ENCODE measurements at places on chromosomes 6 and 20.

DNA sequence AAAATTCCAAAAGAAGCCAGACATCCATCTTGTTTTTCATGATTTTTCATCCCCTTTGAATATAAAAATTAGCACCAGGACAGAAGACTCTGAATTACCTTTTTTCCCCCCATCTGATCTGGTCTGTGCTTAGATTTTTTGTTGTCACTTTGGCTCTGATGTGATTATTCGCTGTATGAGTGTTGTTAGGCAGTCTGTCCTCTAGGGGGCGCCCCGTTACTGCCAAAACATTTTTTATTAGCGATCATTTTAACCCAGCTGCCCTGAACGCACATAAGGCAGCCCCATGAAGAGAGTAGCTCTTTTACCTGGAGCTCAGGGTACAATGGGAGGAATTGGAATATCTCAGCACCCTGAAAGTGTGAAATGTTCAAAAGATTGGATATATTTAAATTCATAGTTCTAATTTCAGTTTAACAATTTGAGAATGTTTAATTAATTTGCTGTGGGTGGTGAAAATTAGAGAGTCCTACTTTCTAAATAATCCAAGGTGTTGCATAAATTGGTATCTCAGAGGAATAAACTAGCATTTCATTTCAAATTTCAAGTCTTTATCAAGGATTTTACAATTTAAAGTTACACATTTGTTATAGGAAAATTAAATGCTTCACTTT lies 60.8 kb downstream of the PRPH2 start:
- peak; percentile 46 for DNase-seq

- DNase-seq, result no peak
Measured at GRCh38 chr20:56630086-56630493, 984 bp downstream of the TFAP2C start.

DNA sequence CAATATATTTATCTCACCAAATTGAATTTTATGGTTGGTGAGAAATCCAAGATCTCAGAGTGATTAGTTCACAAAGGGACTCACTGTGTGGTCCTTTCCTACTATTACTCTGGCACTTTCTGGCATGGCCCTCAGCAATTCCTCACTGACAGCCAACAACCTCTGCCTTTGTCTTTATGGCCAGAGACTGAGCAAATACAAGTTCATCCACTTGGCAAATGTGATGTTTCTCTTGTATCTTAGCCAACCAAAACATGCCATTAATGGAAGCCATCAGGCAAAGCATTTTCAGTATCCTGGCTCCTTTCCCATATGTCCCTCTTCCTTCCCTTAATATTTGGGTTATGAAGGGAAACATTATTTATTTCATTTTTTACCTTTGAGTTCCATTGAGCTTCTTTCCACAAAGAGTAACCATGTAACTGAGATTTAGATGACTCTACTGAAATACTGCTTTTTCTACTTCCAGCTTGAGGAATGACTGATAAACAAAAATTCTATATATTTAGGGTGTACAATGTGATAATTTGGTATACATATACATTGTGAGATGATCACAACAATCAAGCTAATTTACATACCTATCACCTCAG lies 30.8 kb upstream of the SMLR1 start:
- DNase-seq, result no peak

- no peak for DNase-seq
Measured at GRCh38 chr6:34110610-34111009, 35.3 kb downstream of the GRM4 start.

GRCh38 chr6:160967833-160968232 lies 23.7 kb upstream of the MAP3K4 start:
- no peak for DNase-seq

Measured in renal cortex interstitium (tissue), 15 donors.